GM12892 (cell line): ENCODE measurements at places on chromosomes 2 and 18.

DNA sequence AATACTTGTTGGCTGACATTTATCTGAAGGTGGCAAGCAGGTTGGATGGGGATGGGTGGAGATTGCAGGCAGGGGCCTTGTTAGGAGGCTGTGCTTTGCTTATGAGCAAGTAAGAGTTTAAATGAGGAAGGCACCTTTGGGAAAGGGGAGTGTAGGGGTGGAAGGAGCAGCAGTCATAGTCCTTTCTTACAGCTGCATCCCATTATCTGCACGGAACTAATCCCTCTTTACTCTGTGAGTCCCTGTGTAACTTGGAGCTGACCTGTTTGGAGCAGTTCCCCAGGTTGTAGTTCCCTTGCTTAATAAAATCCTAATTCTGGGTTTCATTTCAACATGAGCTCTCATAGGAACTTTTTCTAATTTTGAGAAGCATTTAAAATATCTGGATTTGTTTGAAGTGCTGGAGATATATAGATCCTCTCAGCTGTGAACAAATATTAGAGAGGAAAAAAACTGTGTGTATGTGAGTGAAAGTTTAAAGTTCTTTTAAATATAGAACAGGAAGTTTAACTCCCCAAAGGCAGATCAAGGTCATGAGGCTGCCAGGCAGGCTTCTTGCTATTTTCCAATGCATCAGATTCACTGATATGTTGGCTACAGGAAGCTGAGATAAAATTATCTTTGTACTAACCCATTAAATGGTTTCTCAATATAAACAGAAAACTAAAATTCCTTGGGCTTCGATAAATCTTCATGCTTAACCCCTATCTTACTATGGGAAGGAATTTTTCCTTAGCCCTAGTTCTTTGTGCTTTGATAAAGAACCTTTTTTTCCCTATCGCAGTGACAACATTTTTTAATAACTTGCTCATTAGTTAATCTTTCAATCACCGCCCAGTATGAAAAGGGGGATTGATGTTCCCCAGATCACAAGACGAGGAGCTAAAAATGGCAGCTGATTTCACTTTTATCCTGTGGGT, 104.6 kb upstream of the EML6 start:
- no peak for DNase-seq

GRCh38 chr18:58337686-58338085, 291.2 kb downstream of the ALPK2 start:
- no peak for DNase-seq

DNA sequence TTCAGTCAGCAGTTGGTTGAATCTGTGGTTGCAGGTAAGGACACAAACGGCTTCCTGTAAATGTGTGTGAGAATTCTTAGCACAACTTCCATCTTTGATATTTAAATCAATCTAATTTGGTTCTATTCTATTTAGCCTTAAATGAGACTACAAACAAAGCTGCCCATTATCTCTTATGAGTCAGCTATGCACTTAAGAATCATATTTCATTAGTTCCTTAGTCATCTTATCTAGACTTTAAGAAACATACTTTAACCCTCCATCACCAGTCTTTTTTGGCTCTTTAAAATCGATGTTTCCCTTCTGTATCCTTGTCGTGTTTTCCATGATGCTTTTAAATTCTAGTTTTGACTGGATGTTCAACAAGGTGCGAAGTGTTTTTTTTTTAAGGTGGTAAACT, 114.4 kb upstream of the TMEM200C start:
- no peak for DNase-seq

DNA sequence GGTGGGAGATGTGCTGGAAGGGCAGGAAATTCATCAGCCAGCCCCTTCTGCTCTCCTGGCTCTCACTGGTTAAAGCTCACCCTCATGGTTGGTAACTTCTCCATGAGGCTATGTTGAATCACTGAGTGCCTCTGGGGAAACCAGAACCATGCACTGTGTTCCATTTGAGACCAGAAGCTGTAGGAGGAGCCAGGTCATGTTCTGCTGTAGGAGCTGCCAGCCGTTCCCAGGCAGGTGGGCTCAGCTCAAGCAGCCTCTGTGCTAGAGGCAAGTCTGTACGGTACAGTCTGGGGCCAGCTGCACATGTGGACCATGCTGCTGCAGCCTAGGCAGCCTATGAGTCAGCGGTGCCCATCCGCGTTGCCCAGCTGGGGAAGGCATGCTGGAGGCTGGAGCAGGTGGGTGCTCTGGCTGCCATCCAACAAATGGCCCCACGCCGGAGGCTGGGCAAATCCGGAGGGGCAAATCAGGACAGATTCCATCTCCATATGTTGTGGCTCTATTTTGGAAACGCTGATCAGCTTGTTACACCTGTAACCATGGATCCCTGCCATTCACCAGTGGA, 22.0 kb upstream of the KCNF1 start:
- no peak for DNase-seq

- DNase-seq, result peak; percentile 45
Measured at GRCh38 chr2:219542931-219543595, 546 bp downstream of the CHPF start.

- no peak for DNase-seq
Measured at GRCh38 chr2:177211576-177212105, 953 bp upstream of the HNRNPA3 start.

DNA sequence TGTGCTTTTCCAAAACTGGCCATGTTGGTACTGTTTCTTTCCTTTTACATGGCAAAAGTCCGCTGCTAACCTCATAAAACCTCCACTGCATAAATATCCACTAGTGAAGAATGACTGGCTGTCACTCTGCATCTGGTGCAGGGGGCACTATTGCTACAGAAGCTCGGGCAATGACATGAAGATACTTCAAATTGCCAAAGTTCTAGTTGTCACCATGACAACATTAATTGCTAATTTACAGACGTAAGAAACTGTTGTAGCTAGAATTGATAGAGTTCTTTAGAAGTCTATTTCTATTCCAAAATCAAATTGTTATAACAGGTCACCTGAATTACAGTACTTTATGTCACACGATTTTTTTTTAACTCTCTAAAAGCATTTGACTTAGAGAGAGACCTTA, 845 bp downstream of the CFAP210 start:
- no peak for DNase-seq

- no peak for DNase-seq
Measured at GRCh38 chr2:219736209-219736608, 108.8 kb downstream of the SLC4A3 start.

DNA sequence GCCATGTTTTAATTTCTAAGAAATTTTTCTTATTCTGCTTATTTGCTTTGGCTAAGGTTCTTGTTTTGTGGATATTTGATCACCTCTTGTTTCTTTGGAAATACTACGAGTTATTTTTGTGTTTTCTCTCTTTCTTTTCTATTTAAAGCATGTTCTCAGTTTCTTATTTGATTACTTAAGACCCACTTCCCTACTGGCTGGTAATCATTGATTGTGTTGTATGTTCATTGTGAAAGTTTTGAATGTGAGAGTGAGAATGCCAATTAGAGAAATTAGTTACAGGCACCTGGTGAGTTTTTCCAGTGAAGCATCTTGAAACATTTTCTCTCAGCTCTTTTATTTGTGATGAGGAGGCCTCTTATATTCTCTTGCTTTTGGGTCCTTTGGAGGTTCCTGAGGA, 226.7 kb upstream of the MC4R start:
- DNase-seq, result no peak

- DNase-seq, result no peak
Measured at GRCh38 chr2:134792186-134792585, 46.2 kb upstream of the ACMSD start.

DNA sequence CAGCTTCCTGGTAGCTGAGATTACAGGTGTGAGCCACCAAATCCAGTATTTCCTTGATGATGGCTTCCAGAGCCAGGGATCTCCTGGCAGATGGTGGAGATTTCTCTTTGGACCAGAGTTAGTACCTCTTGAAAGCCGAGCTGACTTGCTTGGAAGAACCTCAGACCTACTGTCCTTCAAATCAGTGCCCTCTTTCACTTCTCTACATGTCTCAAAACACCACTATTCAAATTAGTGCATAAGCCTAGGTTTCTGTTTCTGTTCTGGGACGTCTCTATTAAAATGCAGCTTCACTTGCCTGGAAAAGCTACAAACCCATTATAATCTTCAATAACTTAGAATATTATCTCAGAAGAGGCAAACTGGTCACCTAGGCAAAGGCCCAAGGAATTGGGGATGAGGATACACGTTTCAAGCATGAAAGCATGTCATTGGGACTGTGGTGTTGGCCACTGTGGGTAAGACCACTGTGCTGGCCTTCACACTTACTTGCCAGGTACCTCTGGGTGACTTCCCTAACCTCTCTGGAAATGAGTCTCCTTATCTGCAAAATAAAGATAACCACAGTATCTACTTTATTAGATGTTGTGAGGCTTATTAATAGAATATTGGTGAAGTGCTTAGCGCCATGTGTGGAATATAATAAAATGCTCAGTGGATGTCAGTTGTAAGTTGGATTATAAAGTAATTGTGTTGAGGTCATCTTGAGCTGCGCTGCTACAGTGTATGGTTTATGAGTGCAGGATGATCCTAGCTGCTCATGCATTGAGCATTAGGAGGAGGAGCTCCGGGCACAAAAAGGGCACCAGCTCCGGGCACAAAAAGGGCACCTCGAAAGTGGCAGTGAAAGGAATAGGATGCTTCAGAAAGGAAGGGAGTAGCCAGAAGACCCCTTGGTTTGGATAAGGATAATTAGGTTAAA, 84.5 kb downstream of the DOCK10 start:
- peak; percentile 36 for DNase-seq

DNA sequence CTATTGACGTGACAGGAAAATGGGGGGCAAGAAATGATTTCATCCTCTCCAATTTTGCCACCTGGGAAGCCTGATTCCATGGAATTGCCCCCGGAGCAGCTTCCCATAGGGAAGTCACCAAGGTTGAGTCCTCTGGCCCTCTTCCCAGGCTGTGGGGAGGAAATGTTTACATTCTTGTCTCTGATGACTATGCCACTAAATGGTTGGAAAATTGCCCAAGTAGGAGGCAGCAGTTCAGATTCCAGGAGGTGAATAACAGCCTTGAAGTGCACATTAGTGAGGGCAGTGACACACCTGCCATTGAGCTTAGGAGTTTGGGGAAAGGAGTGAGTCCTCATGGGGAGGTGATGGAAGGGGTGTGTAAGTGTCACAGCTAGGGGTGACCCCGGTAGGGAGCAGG, 449.2 kb upstream of the DCC start:
- no peak for DNase-seq

GRCh38 chr2:154700136-154700535, 1.6 kb downstream of the KCNJ3 start:
- no peak for DNase-seq

DNA sequence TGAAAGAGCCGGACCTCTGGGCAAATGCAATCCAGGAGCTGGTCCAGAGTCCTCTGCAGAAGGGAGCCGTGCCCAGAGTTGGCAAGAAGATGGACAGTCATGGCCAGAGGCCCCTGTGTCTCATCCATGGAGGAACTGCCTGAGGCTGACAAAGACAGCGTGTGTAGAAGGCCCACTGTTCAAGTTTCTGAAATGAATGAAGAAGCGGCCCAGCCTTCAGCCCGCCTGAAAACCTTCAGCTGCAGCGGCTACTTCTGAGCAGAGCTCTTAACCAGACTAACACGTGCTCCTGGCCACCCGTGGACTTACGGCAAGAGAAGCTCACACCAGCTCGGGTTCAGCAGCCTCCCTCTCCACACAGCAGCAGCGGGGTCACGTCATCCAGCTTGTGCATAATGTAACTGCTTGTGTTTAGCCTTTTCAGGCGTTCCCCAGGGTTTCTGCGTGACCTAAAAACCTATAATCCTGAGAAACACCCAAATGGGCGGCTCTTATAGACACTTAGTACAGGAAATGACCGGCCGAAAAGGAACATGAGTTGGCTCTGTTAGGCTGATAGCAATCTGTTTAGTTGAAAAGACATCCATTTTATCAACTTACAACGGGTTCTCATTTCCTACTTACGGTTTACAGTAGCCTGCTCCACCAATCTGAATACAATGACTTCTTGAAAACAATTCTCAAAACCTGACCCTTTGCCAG, at the start of gene FAM124B:
Gene FAM124B (minus strand): TSS at position 467 of the 702 bp plus-strand sequence. CDS start 339 bp downstream, at position 128.
- no peak for DNase-seq

DNA sequence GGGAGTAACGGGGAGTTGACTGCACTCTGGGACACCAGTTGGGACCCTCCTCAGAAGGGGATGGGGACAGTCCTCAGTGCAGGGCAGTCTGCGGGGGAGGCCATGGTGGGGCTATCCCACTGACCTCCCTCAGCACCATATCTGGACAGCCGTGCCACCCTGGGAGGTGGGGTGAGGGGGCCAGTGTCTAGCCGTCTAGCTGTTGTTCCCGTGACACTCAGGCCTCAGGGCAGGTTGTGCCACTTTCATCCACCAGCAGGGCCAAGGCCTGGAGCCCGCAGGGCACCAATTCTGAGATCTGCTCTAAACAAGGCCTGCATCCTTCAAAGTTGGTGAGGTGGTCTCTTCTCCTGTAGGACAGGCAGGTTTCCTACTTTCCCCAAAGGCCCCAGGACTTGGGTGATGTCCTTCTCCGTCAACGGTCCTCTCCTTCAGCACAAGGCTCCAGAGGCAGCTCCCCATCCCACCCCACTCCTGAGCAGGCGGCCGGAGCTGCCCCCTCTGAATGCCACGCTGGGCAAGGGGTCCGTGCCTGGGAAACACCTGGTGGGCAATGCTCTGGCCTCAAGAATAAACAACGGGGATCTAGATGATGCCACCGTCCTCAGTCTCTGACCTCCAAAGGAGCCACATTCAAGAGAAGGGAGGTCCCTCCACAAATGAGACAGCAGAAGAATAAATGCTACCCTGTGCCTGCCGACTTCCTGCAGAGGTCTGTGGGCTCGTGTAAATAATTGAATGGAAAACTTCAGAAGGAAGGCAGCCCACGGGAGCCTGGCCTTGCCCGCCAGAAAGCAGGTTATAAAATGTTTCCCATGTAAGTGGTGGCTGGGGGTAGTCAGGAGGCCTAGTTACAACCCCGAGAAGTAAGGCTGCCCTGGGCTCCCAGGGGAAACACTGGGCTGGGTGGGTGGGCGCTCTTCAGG, 42.8 kb upstream of the PTMA start:
- DNase-seq, result no peak

DNA sequence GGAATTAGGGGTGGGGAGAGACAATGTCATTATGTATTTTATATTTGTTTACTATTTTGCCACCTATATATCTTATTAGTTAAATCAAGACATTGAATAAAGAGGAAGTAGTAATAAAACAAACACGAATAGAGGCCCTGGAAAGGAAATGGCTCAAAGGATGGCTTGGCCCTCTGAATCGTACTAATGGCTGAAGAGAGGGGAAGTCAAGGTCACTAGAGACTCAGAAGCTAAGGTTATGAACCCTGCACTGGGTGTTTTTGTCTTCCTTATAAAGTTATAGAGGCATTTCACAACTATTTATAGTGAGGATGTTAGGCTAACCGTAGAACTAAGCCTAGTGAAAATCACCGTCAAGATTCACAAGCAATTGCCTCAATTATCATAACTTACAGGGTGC, 685.9 kb downstream of the ARHGAP15 start:
- DNase-seq, result no peak

DNA sequence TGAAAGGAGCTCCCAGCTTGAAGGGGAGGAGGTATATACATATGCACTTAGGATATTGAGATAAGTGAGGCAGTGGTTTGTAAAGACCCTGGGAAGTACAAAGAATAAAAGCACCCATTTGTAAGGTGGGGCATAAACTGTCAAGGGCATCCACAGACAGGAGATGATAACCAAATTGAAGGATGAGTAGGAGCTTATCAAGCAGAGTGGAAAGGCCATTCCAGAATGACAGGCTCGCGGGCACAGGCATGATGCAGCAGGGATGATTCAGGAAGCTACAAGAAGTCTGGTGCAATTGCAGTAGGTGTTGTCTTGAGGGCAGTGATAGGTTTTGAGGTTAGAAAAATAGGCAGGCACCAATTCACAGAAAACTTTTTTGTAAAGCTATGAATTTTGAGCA, 504.8 kb downstream of the PIK3C3 start:
- DNase-seq, result no peak

GRCh38 chr2:240949791-240950705, 43.9 kb downstream of the CROCC2 start:
- no peak for DNase-seq
